ENCODE measurements at places on chromosomes 4 and X.

- DNase-seq = no peak
Measured at GRCh38 chr4:174449944-174450785, 72.1 kb downstream of the HPGD start.

DNA sequence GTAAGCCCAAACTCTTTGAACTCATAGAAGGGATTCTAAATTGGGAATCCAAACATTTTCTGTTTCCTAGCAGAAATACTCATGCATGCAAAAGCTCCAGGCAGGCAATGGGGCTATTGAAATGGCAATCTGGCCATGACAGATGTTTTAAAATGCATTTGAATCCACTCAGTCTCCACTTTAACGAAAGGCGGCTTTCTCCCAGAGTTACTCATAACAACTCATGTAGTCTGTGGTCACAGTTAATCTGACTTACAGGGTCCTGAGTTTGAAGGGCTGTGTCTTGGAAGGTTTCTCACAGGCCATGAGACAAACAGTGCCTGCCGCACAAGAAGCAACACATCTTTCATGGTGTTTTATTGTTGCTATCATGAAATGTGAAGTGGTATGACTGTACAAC is 185.7 kb downstream of the AMELX start:
- no peak for DNase-seq

GRCh38 chrX:106899276-106899675 is 3.9 kb downstream of the RIPPLY1 start:
- DNase-seq = no peak

- DNase-seq = no peak
Measured at GRCh38 chr4:100428051-100428450, 89.8 kb downstream of the EMCN start.

DNA sequence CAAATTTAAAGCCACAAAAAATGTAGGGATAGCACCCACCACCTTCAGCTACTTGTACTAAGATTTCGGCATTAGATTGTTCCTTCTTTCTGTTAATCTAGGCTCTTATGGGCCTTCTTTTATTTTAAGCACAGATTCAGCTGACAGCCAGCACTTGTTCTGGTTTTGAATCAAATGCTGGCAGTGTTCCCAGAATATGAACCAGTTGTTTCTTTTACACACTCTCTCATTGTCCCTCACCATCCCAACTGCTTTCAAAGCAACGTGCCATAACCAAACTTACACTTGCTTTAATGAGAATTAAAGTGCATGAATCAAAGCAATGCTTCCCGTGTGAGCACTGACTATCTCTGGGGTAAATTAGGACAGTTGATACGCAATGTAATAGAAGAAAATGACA is 744.5 kb upstream of the FAM241A start:
- DNase-seq = no peak

GRCh38 chr4:2247128-2248043 is 5.5 kb upstream of the HAUS3 start:
- DNase-seq = no peak

- DNase-seq = no peak
Measured at GRCh38 chrX:70138622-70139021, 5.4 kb downstream of the IGBP1 start.

GRCh38 chrX:94695910-94696309 is 1021.9 kb downstream of the FAM133A start:
- DNase-seq = no peak

- DNase-seq = no peak
Measured at GRCh38 chr4:70945046-70945445, 42.9 kb downstream of the MOB1B start.

DNA sequence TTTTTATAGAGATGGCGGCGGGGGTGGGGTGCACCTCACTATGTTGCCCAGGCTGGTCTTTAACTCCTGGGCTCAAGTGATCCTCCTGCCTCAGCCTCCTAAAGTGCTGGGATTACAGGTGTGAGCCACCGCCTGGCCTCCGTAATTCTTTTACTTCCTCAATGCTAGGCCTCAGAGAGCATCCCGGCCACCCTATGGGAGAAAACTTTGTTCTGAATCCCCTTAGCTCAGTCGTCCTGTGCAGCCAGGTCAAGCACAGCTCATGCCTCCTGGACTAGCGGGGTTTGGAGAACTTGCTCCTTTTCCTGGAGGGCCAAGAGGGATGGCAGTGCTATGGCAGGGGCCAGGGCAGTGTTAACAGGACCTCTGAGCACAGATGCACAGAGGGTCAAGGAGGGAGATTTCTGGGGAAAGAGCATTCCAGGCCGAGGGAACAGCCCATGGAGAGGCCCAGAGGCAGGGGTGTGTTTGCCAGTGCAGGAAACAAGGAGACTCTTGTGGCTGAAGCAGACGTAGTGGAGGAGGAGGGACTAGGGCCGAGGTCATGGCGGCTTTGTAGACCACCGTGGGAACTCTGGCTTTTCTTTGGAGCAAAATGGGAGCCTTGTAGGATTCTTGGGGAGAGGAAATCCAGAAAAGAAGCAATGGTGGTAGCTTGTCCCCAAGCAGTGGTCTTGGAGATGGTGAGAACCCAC is 9.8 kb upstream of the TNIP2 start:
- no peak for DNase-seq

DNA sequence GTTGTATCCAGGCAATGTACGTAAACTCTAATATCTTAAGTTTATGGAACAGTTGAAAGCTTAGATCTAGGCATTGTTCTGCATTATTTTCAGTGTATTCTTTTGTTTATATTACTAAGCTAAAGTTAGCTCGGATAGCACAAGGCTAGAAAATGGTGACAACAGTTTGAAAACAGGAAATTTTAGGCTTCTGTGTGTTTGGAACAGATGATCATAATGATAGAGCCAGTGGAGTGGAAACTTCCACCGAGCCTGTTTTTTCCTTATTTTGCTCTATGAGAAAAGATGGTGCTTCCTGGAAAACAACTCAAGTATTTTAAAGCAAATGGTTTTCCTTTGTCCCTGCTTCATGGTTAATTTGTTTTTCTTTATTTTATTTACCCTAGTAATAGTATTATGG is 70.8 kb downstream of the GAB1 start:
- DNase-seq = no peak

DNA sequence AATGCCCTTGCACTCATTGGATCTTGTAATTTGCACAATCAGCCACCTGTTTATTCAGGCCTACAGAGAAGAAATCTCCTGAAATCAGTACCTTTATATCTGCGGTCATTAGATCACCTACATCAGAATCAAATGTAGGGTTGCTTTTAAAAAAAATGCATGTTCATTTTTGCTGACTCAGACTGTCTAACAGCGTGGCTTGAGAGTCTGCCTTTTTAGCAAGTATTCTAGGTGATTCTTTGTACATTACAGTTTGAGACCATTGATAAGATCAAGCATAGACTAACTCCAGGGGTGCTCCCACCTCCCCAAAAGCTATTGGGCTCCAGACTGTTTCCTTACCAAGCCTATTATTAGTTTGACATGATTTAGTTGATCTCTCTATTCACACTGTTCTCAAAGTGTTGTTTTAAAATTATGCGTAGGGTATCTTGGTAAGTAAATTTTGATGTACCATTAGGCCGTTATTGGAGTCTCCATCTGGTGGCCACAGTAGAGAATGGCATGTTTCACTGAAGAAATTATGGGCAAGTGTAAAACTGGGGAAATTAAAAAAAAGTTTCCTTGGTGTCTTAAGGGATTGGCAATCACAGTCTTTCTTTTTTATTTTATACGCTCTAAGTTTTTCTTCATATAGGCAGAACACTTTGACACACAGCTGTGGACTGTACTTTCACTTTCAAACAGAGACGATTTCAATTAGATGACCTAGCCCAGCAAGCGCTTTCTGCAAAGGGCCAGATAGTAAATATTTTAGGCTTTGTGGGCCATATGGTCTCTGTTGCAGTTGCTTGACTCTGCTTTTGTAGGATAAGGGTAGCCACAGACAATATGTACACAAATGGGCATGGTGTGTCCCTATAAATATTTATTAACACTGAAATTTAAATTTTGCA is 33.7 kb upstream of the MSL3 start:
- DNase-seq = no peak

DNA sequence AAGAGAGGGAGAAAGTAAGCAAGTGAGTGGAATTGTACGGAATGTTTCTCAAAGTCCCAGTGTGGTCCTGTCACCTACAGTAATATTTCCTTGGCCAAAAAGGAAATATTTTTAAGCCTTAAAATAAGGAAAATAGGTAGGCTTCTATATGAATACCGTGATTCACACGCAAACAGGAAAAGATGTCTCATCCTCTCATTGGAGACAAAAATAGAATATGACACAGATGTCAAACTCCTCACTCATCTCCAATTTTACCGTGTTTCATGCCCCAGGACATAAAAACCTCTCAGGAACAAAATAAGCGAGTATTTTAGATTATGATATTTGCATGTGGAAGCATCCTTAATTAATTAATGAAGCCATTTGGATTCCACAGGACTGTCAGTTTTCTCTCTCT is 1269.5 kb downstream of the RAPGEF2 start:
- DNase-seq = no peak

DNA sequence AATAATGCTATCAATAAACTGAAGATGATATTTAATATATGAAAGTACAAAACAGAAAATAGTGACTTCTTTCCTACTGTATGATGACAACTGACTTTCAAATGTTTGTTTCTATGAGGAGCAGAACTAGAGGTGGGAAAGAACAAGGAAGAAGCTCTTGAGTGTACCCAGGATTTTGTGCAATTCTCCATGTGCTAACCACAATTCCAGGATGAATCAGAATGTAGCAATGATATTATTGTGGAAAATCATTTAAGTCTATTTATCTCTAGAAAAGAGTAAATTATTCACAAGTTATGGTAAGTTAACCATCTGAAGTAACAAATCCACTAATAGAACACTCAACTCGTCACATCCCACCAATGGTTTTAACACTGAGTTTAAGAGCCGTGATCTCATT is 324.1 kb upstream of the EMCN start:
- DNase-seq = no peak

DNA sequence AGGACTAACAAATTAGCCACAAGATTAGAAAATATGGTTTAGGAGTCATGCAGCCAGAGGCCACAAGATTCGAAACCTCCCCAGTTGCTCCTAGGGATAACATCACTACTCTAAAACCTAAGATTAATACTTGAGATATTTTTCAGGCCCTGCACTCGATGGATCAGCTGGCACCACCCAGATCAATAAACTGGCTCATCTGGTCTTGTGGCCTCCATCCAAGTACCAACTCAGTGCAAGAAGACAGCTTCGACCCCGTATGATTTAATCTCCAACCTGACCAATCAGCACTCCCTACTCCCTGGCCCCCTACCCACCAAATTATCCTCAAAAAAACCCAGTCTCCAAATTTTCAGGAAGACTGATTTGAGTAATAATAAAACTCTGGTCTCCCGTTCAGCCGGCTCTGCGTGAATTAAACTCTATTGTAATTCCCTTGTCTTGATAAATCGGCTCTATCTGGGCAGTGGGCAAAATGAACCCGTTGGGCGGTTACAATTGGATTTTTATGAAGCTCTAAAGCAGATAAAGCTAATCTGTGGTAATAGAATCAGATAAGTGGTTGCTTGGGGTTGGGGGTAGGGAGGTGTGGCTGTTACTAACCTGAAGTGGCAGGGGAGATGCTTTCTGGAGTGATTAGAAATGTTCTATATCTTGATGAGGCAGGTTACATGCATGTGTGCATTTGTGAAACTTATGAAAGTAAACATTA is 91.8 kb upstream of the ATXN3L start:
- DNase-seq = no peak

- DNase-seq = no peak
Measured at GRCh38 chr4:81963015-81963762, 410.6 kb downstream of the HNRNPD start.

DNA sequence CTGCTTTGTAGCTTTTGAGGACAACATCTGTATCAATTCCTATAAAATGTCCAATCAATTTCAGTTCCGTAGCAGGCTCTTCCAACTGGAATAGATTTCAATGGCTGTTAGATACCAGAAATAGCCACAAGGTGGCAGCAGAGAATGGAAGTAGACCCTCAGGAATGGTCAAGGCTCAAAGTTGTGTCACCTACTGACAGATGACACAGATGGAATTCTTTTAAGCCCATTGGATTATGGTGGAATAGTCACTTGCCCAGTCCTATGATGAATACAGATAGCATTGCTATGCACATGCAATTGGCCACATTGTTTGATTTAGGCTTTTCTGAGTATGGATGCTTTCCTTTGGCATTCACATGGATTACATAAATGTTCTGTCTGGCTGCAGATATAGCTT is 130.4 kb upstream of the RADX start:
- DNase-seq = peak; percentile 15

GRCh38 chrX:11445540-11445939 is 152.3 kb downstream of the AMELX start:
- no peak for DNase-seq

GRCh38 chr4:67871867-67872266 is 11.9 kb downstream of the TMPRSS11D start:
- no peak for DNase-seq

DNA sequence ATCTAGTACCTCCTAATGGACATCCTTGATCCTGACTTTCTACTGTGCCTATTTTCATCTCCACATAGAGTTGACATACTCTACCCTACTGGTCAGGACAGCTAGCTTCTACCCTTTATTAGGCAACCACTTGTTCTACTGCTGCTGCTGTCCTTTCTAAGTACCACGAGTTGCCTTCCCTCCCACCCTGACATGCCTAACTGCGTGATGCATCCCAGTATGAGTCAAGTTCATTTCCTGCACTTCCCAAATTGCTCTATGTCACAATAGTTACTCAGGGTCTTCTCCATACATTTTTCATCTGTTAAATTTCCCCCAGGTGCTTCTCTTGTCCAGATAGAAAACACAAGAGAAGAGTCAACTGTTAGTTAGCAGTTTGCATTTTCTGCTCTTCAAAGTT is 133.4 kb downstream of the TBC1D19 start:
- DNase-seq = no peak

DNA sequence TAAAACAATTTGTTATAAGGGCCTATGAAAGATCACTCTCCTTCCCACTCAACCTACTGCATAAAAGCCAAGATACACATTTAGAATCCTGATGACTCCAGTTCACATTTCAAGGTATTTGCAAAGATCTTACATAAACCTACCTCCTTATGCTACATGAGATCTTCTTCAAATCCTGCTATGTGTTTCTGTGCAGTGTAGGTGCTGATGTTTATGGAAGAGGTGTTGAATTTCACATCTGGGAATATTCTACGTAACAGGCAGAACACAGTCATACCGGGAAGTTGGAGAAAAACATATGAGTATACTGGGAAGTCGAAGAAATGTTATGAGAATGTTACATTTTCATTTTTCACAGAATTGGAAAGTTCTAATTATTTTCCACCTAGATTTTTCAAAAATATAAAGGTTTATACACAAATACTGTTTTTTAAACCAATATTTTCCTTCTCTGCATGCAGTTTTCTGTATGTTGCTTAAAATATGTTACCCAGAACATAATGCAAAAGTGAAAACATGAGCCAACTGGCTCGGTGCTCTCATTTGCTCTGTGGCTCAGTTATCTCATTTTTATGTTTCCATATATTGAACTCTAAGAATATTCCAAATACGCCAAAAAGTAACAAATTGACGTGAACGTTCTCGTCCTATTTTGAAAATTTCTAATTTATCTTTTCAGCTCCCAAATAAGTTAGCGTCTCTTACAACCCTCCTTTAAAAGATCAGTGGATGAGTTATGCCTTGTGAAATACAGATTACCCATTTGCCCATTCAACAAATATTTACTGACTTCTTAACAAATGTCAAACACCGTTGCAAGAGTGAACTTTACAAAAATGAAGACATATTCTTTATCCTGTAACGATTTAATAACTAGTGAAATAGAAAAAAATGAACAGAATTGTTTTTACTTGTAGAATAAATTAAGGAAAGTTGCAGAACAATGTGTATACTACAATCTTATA is 899.3 kb downstream of the STIM2 start:
- DNase-seq = no peak

Measured in nucleus accumbens (tissue), 56 donors.